ENCODE measurements at places on chromosomes 1 and 21.
A peak's percentile ranks its signal among the peaks of the same experiment; 100 is the strongest.

GRCh38 chr1:87853576-87854351 is 525.1 kb downstream of the LMO4 start:
- DNase-seq = no peak

DNA sequence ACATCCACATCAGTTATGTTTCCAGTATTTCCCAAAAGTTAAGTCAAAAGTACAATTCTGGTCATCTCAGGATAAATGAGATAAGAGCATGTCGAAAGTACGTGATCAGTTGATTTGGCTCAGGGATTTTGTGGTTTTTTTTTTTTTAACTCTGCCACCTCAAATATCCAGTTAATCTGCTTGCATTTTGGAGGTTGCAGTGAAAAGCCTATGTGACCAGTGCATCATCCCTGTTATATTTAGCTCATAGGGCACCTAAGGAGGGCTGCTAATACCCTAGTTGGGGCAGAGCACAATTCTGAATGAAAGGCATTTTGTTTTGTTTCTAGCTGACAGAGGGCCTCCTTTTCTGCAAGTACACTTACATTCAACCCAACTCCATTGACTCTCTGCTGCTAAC is 31.7 kb upstream of the RGS16 start:
- no peak for DNase-seq

GRCh38 chr1:150053926-150054325 is 13.7 kb upstream of the VPS45 start:
- no peak for DNase-seq

GRCh38 chr21:15809065-15809464 is 79.3 kb downstream of the USP25 start:
- no peak for DNase-seq

DNA sequence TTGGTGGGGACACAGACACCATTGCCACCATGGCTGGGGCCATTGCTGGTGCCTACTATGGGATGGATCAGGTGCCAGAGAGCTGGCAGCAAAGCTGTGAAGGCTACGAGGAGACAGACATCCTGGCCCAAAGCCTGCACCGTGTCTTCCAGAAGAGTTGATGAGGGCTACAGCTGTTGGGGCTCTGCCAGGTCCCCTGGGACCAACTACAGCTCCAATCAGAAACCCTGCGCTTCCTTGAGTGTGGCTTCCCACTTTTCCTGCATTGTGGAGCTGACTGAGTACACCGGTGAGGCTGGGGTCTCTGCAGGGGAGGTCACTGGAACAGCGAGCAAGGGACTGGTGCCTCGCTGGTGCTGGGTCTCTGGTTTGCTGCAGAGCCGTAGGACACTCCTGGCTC is 4.5 kb downstream of the ADPRS start:
- no peak for DNase-seq

GRCh38 chr1:171206204-171206977 is 21.3 kb downstream of the FMO2 start:
- no peak for DNase-seq

DNA sequence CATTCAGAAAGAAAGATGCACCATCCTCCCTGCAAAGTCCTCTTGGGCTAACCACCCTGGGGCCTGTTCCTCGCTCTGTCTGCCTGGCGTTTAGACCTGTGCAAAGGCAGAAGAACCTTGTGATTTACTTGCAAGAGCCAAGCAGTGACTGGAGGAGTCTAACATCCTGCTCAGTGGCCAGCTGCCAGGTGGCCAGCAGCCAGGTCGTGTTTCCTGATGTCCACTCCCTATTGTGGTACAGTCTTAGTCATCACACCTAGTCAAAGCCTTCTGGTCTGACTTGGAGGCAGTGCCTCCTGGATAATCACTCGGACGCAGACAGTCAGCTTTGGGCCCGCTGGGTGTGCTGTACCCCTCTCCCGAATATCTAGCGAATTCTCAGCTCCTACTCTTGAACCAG is 118.1 kb downstream of the PGBD5 start:
- no peak for DNase-seq

- no peak for DNase-seq
Measured at GRCh38 chr1:197798492-197798891, 23.2 kb upstream of the DENND1B start.

- DNase-seq = no peak
Measured at GRCh38 chr1:6243053-6243834, 735 bp upstream of the HES3 start.

GRCh38 chr1:246528933-246529731 is 22.1 kb upstream of the SMYD3 start:
- DNase-seq = no peak

DNA sequence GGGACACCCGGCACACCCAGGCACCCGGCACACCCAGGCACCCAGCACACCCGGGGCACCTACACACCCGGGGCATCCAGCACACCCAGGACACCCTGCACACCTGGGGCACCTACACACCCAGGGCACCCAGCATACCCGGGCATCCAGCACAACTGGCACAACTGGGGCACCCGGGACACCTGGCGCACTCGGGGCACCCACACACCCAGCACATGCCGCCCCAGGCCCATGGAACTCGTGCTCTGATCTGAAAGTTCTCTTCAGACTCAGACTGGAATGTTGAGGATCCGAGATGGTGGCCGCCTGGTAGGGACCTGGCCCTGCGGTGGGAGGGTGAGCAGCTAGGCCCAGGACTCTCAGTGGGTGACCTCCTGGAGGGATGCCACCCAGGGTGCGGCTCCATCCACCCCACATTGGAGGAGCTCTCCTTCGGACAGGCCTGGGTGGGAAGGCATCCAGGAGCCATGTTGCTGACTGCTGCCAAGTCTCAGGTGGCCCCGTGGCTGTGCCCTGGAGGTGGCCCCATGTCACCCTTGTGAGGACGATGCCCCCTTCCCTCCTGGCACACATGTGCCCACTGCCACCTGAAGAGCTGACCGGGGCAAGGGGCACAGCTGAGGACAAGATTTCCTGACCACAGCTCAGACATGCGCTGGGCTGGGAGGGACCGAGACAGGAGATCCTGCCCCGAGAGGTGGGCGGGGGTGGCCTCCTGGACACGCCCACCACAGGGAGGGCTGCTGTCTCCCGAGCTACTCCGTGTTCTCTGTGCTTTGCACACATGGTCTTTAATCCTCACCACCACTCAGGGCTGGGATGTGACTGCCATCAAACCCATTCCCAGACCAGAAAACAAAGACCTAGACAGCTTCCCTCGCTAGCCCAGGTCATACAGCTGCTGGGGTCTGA is 37.0 kb downstream of the UBE2G2 start:
- DNase-seq = no peak

DNA sequence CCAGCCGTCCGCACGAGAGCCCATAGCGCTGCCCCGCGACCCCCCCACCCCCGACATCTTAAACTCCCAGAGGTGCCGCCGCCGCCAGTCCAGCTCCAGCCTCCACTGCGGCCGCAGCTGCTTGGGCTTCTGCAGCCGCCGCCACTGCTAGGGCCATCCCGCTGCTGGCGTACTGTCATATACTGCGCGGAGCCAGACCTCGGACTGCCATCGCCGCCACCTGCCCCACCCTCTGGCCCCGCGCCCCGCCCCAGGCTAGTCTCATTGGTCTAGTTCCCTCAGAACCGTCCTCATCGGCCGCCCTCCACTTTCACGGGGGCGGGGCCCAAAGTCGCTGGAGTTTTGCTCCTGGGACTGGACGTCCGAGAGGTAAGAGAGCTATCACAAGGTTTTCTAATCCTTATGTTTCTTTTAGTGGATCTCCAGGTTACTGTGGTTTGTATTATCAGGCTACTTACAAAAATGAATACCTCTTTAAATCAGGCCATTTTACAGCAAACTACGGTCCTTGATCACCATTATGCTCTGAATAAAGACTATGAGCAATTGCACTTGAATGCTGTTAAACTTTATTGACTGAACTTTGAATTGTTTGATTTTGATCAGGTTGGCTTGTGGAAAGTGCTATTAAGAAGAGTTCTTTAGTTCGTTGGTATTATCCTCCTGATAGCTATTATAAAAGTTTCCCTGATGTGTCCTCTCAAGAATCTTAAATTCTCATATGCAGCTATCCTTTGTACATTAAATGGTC is 2.8 kb upstream of the CD1D start:
- DNase-seq = peak; percentile 26

DNA sequence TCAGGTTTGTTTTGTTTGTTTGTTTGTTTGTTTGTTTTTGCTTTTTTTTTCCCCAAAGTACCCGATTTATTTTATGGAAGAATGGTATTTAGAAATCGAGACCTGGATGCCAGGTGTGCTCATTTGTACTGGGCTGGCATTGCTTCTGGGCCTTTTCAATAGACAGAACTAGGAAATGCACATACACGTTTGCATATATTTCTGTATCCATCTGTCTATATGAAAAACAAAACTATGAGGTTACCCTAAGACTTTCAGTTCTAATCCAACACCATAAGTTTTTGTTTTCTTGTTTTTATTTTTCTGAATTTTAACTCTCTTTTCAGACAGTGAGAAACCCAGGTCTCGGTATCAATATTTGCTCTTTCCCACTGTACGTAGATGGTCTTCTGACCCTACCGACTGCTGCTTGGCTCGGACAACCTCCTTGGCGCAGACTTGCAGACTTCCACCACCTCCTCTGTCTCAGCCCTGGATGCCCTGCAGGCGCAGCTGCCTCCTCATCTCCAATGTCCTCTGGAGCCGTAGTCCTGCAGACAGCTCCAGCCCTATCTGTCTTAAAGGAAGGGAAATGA is 171.7 kb downstream of the NEK7 start:
- no peak for DNase-seq

- no peak for DNase-seq
Measured at GRCh38 chr1:116288201-116288598, 84.8 kb upstream of the ATP1A1 start.

DNA sequence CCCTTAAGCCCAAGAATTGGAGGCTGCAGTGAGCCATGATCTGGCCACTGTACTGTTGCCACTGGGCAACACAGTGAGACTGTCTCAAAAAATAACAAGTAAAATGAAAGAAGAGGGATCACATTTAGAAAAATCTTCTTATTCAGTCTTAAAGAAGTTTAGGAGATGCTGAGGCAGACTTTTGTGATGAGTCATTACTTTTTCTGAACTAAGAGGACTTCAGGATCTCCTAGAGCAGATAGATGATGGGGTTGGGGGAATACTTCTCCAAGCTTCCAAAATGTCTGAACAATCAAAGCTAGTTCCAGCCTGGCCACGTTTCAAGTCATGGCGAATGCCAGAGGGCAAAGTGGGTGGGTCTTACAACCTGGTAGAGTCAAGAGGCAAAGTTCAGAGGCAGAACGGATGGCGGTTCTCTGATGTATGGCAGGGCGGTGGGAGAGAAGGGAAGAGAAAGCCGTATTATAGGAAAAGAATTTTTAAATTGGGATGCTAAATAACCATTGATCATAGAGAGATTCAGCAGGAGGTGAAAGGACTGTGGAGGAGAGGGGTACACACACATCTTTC is 2.1 kb upstream of the CIART start:
- DNase-seq = no peak

DNA sequence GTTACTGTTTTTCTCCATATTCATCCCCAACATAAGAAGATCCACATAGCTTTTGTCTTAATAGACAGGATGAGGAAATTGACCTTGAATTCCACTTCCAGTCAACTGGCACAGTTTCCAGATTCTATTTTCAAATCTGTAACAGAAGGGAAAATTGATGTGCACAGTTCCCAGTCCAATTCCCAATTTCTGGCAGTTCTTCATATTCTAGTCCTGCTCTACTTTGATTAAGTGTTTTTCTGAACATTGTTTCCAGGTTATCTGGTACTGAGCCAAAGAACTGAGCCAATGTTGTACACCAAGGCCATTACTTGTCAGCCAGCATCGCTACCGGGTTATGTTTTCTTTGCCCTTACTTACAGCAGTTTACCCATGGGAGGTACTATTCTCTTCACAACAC is 1755.4 kb downstream of the PLA2G4A start:
- DNase-seq = no peak

DNA sequence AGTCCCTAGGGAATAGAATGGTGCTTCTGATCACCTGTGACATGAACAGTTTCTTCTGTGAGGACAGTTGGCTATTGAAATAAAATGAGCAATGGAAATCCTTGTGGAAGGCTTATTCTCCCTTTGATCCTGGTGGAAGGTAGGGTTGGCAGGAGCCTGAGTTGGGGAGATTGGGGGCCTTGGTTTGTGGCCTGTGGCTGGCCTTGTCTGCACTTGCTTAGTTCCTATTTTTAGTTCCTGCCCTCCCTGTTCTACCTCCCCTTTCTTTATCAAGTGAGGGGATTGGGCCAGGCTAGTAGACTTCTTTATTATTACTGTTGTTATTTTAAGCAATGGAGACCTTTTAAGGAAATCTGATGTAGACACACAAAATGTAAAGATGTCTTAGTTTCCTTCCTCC is 8.2 kb downstream of the DMRTB1 start:
- no peak for DNase-seq

GRCh38 chr1:242641461-242641860 is 117.0 kb upstream of the PLD5 start:
- no peak for DNase-seq

DNA sequence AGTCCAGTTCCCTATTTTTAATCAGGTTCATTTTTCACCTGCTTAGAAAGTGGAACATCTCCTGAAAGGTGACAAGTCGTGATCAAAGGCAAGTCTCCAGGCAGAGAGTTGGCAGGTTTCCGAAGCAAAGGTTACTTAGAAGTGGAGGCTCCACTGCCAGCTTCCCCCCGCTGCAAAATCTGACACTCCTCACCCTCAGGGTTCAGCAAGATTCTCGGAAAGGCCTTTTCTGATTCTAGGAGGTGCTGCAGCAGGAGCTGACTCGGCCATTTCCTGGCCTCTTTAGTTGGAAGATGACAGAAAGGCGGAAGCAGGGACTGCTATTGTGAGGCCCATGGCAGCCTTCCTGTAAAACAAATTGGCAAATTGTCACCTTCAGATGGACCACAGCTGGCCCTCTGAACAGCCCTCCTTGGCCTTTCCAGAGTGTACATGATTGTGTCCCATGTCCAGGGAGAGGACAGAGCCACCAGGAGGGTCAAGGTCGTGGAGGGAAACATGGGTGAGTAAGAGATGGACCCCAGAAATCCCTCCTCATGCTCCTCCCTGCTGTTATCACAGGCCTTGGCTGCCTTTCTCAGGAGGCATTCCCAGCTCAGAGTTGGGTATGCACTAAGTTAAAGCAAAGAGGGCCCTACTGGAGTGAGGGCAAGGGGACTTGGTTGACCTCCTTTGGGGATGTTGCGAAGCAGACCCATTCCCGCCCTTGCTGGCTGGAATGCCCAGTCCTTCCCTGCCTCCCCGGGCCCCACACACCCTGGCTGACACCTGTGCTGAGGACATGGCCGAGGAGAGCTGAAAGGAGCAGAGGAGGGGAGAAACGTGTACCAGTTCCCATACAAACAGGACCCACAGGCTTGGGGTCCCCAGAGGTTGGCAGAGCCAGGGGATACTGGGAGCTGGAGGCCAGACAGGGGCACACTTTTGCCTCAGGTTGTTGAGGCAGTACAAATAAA is 115.5 kb upstream of the IRF2BP2 start:
- no peak for DNase-seq

- no peak for DNase-seq
Measured at GRCh38 chr21:22355949-22356348, 1357.7 kb downstream of the NCAM2 start.
